NCI-H460 (cell line): ENCODE measurements at places on chromosomes 13 and 19.

DNA sequence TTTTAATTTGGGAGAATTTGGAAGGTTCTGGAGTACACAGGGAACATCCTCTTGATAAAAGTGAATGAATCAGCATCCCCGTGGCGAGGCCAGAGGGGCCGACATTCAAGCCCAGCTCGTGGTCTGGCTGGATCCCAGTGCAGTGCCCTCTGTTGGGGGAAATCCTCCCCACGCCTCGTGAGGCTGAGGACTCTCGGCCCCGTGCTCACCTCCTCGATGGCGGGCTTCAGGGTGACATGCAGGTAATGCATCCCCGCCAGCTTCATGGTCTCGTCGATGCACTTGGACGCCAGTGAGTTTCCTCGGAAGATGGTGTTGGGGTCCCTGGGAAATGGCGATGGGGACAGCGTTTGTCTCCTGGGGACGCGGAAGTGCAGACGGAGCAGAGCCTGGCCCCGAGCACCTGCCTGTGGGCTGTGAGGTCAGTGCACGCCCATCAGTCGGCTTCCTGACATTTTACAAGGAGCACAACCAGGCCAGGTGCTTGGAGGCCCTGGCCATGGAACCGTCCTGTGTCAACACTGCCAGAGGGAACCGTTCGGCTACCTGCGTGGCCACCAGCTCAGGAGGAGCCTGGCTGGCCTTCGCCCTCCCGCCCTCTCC lies 43.3 kb upstream of the C13orf46 start:
- no peak for DNase-seq

DNA sequence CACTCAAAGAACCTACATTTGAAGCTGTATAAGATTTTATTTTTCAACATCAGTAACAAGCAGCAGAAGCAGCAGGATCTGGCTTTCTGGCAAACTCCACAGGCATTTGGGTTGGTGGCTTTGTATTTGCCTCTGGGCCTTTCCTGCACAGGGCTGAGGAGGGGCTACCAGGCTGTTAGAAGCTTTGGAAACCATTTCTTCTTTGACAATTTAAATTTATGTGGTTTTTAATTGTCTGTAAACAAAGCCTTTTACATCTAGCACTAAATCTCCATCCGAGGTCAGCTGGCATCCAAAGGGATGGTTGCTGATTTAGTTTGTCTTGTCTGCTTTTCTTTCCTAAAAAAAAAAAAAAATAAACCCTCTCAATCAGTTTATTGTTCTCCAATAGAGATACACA lies 127.5 kb upstream of the OBI1 start:
- no peak for DNase-seq

DNA sequence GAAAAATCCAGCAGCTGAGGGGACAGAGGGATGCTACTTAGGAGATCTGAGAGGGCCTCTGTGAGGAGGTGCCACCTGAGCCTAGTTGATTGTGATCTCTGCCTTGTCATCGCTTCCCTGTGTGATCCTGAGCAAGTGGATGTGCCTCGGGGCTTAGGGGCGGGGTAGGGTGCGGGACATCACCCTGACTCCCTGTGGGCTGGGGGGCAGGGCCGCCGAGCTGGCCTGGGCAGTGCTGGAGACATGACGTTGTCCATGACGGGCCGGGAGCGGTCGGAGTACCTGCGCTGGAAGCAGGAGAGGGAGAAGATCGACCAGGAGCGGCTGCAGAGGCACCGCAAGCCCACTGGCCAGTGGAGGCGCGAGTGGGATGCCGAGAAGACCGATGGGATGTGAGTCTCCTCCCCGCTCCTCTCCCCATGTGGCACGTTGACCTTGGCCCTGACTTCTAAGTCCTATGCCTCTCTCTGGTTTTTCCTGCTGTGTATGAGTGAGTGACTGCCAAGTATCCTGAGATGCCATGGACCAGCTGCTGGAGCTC lies 8.2 kb upstream of the INAFM1 start:
- DNase-seq, result no peak

GRCh38 chr13:24184882-24185281 lies 24.4 kb downstream of the SPATA13 start:
- DNase-seq, result no peak

GRCh38 chr19:38718747-38719543 lies 25.3 kb downstream of the CAPN12 start:
- DNase-seq, result no peak

GRCh38 chr19:44777715-44778347 lies at the start of gene CBLC:
Gene CBLC (plus strand): TSS chr19:44777890. CDS start chr19:44777932, 42 bp downstream.
- no peak for DNase-seq

DNA sequence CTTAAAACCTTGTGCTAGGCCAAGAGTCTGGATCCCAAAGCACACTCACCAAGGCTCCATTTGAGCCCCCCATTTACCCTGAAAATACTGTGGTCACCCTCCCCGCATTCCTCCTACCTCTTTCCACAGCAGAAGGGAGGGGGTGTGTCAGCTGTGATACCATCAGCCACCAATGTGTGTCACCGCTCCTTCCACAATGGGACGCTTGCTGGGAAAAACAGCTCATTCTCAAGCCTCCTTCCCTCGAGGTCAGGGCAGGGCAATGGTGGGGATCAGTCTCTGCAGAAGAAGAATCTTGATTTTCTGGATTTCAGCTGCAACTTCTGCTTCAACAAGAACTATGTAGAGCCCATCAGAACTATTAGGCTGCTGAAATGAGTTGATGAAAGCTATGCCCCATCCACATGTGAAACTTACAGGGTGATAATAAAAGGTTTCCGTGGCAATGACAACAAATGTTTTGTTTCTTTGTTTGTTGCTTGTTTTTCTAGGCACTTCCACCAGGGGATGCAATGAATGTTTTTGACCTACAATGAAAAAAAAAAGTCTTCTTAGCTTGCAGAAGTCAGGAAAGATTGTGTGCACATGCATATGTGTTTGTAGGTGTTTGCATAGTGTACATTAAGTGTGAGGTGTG lies 26.4 kb upstream of the ZNF507 start:
- no peak for DNase-seq

- DNase-seq, result no peak
Observed at GRCh38 chr19:31531326-31531725, 182.1 kb upstream of the TSHZ3 start.

DNA sequence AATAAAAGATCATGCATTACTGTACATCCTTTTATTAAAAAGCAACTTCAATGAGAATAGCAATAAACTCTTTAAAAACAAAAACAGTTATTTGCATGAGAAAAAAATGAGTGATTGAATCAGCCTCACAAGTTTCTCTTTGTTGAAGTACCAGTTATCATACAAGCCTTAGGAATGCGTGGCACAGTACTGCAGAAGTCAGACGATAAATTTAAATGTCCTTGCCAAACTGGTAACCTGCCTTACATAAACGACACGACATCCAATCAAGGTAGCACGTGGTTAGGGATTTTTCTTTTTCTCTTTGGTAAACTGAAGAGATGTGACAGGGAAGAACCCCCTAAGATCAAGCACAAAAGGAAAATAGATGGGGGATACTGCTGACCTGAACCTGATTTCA lies 251.0 kb downstream of the KLF12 start:
- no peak for DNase-seq

DNA sequence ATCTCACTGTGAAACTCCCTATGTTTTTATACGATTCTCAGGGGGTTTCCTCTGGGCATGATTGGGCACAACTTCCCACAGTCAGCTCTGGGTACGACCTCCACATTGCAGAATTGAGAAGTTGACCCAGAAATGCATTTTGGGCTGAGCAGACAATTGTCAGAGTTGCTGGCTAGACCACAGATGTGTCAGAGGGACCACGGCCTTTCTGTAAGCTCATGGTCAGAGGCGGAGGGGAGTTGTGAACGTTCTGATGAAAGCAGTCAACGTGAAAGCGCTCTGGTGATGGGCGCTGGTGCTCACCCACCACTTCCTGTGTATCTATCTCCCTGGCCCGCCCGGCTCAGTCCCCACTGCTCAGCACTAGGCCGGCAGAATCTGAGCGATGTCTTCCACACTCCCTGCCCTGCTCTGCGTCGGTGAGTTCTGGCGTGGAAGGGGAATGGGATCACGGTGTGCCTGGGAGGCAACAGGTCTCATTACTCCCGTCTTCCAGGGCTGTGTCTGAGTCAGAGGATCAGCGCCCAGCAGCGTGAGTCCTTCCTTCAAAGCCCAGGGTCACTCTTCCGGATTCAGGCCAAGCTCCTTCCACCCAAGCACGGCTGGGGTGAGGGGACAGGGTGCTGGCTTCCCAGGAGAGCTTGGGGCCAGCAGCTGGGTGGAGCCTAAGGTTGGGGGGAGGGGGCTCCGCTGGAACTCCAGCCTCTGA lies at the start of gene NCR1:
NCR1 (plus strand) TSS at position 346 of the 709 bp plus-strand sequence; CDS start at position 386, 40 bp downstream.
- no peak for DNase-seq

DNA sequence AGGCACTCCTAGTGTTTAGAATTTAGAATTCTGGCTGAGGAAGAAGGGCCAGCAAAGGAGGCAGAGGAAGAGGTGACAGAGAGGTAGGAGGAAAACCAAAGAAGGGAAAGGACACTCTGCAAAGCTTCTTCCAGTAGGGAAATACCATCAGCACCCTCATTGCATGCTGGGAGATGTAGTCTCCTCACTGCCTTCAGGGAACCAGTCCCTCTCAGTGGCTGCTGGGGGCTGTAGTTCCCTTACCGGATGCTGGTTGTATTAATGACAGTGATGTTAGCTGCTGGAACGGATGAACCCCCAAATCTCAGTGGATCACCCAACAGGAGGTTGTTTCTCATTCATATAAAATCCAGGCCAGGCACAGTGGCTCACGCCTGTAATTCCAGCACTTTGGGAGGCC lies 10.1 kb downstream of the GRIN2D start:
- DNase-seq, result no peak

DNA sequence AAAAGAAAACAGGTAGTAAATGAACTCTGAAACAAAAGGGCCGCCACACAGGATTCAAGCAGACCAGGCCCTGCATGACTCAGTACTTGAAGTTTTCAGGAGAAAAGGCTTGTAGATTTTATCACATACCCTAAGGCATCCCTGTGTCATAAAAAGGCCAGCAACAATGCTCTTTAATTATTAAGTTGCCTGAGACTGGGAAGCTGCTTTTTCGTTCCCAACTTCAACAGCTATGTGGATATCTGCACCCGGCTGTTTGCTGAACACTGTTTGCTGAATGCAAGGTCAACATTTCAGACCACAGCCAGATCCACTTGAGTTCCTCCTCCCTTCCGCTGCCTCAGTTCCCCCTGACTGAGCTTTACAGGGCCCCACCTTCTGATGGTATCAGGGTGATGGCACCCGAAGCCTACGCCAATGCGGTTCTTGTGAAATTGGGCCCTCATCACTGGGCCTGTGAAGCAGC lies 6.1 kb upstream of the ECH1 start:
- DNase-seq, result no peak
